Memory B cell (primary cell): ENCODE measurements at places on chromosomes 6 and 20.

DNA sequence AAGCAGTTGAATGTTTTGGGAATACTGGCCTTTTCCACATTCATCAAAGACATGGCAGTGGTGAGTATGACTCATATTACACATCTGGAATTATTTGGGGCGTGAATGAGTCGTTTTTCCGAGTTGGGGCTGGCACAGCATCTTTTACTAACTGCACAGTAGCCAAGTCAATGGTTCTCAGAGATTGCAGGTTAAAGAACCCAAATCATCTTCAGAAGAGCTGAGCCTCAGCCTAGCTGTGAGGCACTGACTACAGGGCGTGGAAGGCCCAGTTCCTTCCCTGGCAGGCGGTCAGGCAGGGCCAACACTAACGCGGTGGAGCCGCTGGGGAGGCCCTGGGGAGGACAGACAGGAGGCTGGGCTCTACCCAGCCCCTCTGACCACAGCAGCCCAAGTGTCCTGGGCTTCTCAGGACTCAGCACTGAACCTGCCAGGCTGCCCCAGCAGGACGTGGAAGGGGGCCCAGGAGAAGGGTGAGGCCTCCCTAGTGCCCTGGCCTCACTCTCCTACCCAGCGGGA, 20.1 kb upstream of the HELZ2 start:
- DNase-seq = no peak

DNA sequence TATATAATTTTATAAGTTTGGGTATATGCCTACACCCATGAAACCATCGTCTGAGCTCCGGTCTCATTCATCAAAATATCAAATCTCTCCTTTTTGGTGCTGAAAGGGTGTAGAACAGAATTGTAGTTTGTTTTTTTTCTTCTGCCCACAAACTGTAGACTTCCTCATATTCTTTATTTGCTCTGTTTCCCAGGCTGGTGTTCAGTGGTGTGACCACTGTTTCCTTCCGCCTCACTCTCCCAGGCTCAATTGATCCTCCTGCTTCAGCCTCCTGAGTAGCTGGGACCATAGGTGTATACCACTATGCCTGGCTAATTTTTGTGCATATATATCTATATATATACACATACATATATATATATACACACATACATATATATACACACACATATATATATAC, 139.6 kb upstream of the HCRTR2 start:
- no peak for DNase-seq

DNA sequence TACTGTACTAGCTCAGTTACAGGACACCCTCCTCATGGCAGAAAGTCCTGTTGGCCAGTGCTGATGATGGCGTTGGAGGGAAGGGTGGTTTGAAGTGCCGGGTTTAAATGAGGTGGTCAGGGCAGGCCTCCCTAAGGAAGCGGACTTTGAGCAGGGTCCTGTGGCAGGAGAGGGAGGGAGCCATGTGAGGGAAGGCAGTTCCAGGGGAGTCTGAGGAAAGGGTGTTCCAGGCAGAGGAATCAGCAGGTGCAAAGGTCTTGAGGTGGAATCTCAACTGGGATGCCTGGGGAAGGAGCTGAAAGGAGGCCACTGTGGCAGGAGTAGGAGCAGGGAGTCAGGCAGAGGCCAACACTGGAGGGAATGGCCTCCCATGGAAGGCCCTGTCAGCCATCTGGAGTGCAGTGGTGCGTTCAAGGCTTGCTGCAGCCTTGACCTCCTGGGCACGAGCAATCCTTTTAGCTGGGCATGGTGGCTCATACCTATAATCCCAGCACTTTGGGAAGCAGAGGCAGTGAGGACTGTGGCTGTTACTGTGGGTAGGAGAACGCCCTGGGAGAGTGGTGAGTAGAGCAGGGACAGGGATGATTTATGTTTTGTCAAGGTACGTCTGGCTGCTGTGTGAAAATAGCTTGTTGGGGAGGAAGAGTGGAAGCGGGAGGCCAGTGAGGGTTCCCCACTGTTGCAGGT, 26.2 kb downstream of the VSTM2L start:
- no peak for DNase-seq

- DNase-seq = no peak
These were observed 55.3 kb upstream of the GPR6 start for GRCh38 chr6:109922851-109923250.

GRCh38 chr20:37207171-37207570, 27.8 kb upstream of the MROH8 start:
- DNase-seq = no peak

GRCh38 chr6:158143700-158144099, 24.4 kb downstream of the SERAC1 start:
- DNase-seq = no peak

GRCh38 chr6:125792680-125793079, 1.9 kb downstream of the NCOA7 start:
- no peak for DNase-seq

GRCh38 chr6:6826095-6826901, 237.8 kb downstream of the LY86 start:
- DNase-seq = no peak

- no peak for DNase-seq
These were observed 15.1 kb upstream of the HIVEP2 start for GRCh38 chr6:142960098-142960497.

GRCh38 chr20:46113113-46113470, 5.0 kb upstream of the CD40 start:
- no peak for DNase-seq

DNA sequence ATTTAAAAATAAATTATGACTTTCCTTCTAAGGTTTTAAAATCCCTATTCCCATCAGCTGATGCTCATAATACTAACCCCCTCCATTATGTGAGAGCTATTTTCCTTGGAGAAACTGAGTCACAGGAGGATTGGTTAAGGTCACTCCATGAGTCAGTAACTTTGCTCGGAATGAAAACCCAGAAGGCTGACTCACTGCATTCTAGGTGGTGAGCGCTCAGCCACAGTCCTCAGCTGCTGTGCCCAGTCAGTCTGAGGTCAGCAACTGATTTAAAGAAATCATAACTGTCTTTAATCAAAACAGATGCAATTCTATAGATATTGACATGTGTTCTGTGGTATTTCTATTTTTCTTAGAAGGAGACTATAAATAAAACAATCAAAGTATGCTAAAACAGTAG, 359.2 kb downstream of the GJA1 start:
- DNase-seq = no peak

DNA sequence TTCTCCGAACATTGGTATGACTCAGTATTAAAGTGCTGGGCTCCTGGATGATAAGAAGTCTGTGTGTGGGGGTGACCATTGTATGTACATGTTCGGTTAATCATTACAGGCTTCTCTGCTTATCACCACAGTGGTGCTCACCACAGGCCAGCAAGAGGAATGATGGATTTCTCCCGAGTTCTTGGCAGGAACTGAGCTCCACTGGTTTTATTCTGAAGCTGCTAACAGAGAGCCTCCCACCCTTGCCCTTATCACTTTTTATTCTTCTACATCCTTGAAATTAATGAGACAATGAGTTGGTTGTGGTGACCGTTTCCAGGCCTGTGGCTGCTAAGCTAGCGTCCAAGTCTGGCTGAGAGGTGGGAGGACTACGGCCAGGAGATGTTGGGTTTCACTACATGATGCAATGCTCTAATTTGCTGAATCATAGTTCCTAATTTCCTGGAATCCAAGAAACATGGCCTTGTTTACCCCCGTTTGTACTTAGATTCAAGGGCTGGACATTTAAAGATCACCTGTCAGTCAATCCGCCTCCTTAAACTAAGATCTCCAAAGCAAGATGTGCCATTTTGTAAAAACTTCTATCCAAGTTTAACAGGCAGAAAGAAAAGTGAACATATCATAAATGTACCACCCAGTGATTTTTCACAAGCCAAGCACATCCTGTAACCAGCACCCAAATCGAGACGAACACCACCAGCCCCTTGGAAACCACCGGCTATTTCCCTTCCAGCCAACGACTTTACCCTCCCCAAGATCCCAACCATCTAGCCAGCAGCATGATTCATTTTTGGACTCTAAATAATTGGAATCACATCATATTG, 172.5 kb downstream of the FOXA2 start:
- no peak for DNase-seq

DNA sequence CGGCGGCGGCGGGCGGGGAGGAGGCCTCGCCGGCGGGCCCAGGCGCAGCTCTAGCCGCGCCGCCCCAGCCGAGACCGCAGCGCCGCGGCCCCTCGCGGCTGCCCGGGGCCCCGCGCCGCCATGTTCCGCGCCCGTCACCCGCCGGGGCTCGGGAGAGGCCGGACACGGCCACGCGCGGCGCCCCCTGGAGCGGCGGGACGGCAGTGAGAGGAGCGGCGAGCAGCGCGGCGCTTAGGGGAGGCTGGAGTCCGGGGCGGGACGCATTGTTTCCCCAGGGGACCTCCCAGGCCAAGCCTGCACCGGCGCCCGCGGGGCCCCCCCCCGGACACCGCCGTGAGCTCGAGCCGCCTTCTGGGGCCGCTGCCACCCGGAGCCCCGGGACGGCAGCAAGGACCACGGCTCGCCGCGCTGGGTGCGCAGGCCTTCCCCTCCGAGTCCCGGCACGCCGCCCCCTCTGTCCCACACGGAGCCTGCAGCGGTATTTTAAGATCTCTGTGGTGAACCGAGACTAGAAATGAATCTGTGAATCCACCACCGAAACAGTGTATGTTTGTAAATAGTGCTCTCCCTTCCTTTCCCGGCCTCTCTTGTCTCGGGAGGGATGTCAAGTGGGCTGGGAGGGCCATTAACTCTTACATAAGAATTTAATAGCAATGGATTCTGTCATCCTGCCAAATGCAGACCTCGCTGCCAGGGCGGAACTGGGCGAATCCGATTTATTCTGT, 424 bp upstream of the KIF13A start:
- peak; percentile 75 for DNase-seq

DNA sequence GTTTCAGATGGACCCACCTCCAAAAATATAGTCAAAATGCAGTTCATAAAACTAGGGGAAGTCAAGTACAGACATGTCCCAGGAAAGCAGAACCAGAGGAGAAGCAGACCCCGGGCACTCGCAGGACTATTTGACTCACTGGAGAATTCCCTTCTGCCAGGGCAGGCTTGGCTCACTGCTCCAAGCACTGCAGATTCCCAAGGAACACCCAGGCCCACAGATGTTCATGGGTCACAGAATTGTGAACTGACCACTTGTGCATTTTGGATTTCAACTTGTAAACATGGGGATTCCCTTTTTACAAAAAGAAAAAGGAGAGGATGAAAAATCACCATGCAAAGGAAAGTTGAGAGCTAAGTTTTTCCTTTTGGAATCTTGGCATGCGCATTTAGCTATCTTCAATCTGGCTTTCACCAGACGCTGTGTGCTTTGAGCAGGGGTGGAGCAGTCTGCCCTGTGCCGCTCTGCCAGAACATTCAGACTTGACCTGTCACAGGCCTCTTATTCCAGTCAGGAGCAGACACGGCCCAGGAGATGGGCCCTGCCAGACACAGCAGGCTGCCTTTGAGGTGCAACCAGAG, 237.5 kb upstream of the TAB2 start:
- no peak for DNase-seq
